ENCODE measurements at places on chromosomes 7 and 10. TPM values are rescaled to one million over a fixed set of nuclear protein-coding genes. Genes with fewer than 3 reads are reported as not detected.

- peaks cover 7% of the 10 kb centered on the region for H3K4me1 ChIP-seq
- H3K4me3 ChIP-seq, result no peak overlapping the region
- H3K27ac ChIP-seq, result no peak overlapping the region
- H3K36me3 ChIP-seq, result no peaks in the 10 kb centered on the region
- DNase-seq, result no peak
- peaks cover 5% of the 10 kb centered on the region for H3K27me3 ChIP-seq
Measured at GRCh38 chr7:92848851-92849250, 12.5 kb upstream of the CDK6 start.

Gene TEX36
- not detected for total RNA-seq

- H3K36me3 ChIP-seq, result no peaks in the 10 kb centered on the region
- no peak overlapping the region for H3K4me3 ChIP-seq
- no peak overlapping the region for H3K27ac ChIP-seq
- no peaks in the 10 kb centered on the region for H3K4me1 ChIP-seq
Measured at GRCh38 chr7:149787428-149788299, 14.3 kb upstream of the ZNF467 start.

GRCh38 chr7:47617131-47617530 is 35.2 kb upstream of the TNS3 start:
- H3K27ac ChIP-seq, result no peak overlapping the region
- no peaks in the 10 kb centered on the region for H3K36me3 ChIP-seq
- H3K4me1 ChIP-seq, result no peaks in the 10 kb centered on the region
- no peak for DNase-seq

Gene IKZF1
- total RNA-seq, result 379 TPM

DNA sequence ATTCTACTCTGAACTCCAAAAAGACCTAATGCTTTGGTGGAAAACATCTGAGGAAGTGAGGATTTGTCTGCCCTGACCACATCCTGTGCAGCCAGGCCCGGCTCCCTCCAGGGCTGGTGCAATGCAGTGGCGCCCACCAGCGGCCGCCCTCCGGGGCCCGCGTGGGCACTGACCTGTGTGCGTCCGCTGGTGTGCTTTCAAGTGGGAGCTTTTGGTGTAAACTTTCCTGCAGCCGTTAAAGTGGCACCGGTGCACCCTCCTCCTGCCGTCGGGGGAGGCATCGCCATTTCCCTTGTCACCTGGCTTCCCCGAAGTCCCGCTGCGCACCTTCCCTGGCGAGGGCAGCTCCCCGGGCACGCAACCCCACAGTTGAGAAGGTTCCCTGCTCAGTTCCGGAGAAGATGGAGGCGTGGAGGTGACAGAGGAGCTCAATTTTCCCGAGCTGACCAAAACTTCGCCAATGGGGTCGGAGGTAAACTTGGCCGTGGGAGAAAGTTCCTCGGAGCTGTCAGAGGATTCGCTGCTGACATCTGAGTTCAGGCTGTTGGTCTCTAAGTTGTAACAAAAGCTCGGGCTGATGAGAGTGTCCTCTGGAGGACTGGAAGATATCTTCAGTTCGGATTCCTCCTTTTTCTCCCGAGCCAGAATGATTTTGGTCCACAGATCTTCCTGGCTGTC is 3.4 kb downstream of the KLF6 start:
- DNase-seq, result peak; percentile 42
- peak overlapping the region; percentile 97 for H3K27ac ChIP-seq
- H3K4me1 ChIP-seq, result peaks cover 67% of the 10 kb centered on the region
- peak overlapping the region; percentile 93 for H3K4me3 ChIP-seq
- H3K27me3 ChIP-seq, result no peaks in the 10 kb centered on the region

DNA sequence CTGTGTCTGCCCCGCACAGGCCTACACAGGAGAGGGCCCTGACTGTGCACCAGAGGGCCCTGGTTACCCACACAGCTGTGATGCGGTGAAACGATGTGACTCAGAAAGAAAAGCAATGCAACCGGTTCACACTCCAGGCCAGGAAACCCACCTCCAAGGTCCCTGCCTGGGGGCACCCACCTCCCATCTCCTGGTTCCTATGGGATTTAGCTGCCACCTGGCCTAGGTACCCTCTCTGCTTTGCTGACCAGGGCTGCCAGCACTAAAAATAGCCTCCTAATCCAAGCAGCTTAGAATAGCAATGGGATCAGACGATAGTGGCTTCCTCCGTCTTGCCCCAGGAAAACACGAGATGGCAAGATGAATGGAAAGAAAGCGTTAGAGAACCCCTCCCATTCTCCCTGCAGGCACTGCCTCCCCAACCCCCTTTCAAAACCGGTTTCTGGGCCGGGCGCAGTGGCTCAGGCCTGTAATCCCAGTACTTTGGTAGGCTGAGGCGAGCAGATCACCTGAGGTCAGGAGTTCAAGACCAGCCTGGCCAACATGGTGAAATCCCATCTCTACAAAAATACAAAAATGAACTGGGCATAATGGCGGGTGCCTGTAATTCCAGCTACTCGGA is 12.4 kb downstream of the RBP3 start:
- no peaks in the 10 kb centered on the region for H3K27me3 ChIP-seq
- H3K4me1 ChIP-seq, result no peaks in the 10 kb centered on the region
- no peak overlapping the region for H3K27ac ChIP-seq
- no peaks in the 10 kb centered on the region for H3K36me3 ChIP-seq
- H3K4me3 ChIP-seq, result no peak overlapping the region

DNA sequence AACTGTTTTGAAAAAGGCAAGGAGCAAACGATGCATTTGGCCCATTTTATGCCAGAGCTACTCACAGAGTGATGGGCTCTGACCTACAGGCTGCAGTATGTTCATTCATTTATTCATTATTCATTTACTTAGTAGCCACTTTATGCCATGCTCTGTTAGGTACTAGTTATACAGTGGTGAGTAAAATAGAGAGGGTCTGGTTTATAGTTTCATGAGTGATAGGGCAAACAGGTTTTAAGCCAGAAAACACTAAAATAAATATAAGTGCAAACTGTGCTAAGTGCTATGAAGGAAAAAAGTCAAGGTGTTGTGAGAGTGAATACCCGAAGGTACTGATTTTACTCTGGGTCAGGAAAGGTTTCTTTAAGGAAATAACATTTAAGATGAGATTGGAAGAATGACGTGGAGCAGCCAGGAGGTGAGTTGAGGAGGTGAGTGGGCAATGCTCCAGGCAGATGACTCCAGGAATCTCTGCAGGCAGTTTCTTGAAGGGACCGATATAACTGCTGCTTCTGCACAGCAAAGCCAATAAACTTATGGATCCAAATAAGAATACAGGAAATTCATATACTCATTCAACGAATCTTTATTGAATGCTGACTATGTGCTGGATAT is 56.9 kb upstream of the FAM133B start:
- H3K4me3 ChIP-seq, result no peak overlapping the region
- H3K27ac ChIP-seq, result no peak overlapping the region
- H3K36me3 ChIP-seq, result peaks cover 48% of the 10 kb centered on the region
- H3K4me1 ChIP-seq, result peaks cover 71% of the 10 kb centered on the region
- H3K27me3 ChIP-seq, result no peaks in the 10 kb centered on the region

DNA sequence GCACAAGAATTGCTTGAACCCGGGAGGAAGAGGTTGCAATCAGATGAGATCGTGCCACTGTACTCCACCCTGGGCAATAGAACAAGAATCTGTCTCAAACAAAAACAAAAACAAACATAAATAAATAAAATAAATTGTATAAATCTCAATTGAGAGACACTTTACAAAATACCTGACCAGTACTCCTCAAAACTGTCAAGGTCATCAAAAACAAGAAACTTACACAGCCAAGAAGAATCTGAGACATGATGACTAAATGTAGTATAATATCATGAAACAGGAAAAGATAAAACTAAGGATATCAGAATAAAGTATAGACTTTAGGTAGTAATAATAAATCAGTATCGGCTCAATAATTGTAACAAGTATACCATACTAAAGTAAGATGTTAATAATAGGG is 26.9 kb upstream of the SEPTIN7 start:
- DNase-seq, result no peak
- H3K4me1 ChIP-seq, result peaks cover 1% of the 10 kb centered on the region
- H3K27me3 ChIP-seq, result no peaks in the 10 kb centered on the region
- H3K36me3 ChIP-seq, result no peaks in the 10 kb centered on the region

- DNase-seq, result no peak
- peaks cover 11% of the 10 kb centered on the region for H3K4me1 ChIP-seq
- no peak overlapping the region for H3K27ac ChIP-seq
- peaks cover 2% of the 10 kb centered on the region for H3K36me3 ChIP-seq
- H3K27me3 ChIP-seq, result peaks cover 22% of the 10 kb centered on the region
- H3K4me3 ChIP-seq, result no peak overlapping the region
Measured at GRCh38 chr10:62778125-62778524, 26.4 kb upstream of the ADO start.

All from activated CD4-positive, alpha-beta T cell treated with anti-CD3 and anti-CD28 coated beads, Interleukin-2, amount 10 ng/mL, durations not matched to agents 7 days and 5 days (primary cell).